Activated naive CD4-positive, alpha-beta T cell treated with anti-CD3 and anti-CD28 coated beads, Interleukin-2, amount 50 U/mL, for 72 hours (primary cell): ENCODE measurements at places on chromosomes 5 and 9.

DNA sequence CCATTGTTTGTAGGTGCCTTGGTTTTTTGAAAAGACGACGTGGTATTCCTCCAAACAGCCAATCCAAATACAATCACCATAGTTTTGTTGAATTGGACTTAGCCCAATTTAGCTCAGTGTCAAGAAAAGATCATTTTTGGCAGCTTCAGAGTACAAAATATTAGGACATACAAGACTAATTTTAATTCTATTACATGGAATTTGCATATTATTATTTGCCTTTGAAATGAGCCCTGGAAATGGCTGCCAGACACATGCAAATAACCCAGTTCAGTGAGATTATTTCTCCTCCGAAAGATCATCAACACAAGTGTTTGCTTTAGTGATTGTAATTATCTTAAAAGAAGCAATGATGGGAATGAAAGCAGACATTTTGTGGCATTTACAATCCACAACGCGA lies 89.3 kb downstream of the PLK2 start:
- no peak for DNase-seq

- DNase-seq, result no peak
Observed at GRCh38 chr9:6551136-6551535, 94.4 kb downstream of the GLDC start.

DNA sequence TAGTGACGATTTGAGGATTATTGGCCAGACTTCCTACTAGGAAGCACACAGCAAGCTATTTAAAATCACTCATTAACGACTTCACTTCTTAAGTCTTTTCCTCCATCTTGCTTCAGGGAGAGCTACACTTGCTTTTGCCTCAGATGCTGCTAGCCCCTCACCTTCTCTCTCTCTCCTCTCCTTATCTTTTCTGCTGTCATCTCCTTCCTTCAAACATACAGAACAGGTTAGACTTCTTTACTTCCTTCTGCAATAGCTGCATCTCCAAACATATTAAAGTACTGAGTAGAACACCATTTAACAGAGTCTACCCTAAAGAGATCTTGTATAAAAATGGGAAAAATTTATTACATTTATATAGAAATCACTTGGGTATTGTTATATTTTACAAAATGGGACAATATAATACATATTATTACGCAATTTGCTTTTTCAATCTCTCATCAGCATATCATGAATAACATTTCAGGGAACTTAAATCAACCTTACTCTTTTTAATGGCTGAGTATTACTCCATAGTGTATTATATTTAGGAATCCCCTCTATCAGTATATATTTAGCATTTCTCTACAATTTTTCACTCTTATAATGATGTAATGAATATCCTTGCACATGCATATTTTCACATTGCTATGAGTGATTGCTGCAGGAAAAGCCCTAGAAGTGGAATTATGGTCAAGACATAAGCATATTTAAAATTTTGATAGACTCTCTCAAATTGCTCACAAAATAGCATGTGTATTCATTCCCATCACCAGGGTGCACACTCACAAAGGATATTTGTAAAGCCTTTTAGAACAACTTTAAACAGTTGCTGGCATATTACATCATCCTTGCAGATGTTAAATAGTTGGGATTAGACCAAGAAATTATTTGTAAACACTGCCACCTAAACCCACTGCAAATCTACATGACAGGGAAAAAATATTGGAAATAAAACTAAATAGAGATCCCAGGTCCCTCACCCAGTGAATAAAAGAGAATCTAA lies 164.5 kb upstream of the NFIB start:
- no peak for DNase-seq

GRCh38 chr5:132425975-132426524 lies 56.5 kb downstream of the SLC22A5 start:
- DNase-seq, result no peak
